Activated CD4-positive, alpha-beta memory T cell treated with anti-CD3 and anti-CD28 coated beads, Interleukin-2, amount 10 ng/mL, durations not matched to agents 7 days and 5 days (primary cell): ENCODE measurements at places on chromosomes 6 and 20. TPM values are rescaled to one million over a fixed set of nuclear protein-coding genes. Genes with fewer than 3 reads are reported as not detected.

Gene ARHGAP18
- 14.8 TPM for total RNA-seq

Gene MPIG6B
- total RNA-seq, result not detected

Gene ACTL10
- total RNA-seq, result 4.5 TPM

Gene PLEKHG1
- 2.9 TPM for total RNA-seq

DNA sequence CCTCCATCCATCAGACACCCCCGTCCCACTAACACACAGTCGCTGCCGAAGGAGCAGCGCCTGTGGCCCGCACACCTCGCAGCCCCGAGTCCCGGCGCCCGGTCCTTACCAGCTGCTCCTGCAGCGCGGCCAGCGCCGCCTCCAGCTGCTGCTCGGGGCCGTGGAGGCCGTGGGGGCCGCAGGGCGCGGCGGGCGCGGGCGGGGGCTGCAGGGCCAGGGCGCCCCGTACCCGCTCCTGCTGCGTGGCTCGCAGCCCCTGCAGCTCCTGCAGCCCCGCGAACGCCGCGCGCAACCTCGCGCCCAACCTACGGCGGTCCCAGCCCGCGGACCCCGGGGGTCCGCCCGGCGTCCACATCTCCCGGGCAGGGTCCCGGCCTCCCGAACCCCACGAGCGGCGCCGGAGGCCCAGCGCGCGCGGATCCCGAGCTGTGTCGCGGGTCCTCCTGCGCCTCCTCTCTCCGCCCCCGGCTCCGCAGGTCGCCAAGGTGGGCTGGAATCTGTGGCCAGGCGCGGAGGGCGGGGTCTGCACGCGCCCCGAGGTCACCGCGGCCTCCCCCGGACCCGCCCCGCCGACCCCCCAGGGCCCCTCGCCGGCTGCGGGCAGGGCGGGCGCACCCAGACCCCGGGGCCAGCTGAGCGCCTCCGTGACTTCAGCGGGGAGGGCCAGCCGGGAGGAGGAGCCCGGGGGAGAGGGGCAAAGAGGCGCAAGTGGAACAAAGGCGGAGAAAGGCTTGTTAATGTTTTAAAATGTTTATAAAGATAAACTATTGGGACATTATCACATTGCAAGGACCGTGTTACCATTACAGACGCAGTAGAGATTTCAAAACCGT lies at the start of gene DACT2:
Gene DACT2 (minus strand): TSS at position 499 of the 833 bp plus-strand sequence. CDS start 144 bp downstream, at position 355.
- no peak within 1 kb of the TSS for H3K27ac ChIP-seq
- H3K36me3 ChIP-seq, result no peaks in the 10 kb centered on the region
- H3K27me3 ChIP-seq, result peaks cover 39% of the 10 kb centered on the region
- no peak within 1 kb of the TSS for H3K4me3 ChIP-seq
- no peak for DNase-seq

- peaks cover 11% of the 10 kb centered on the region for H3K4me1 ChIP-seq
- H3K4me3 ChIP-seq, result no peak overlapping the region
- H3K27ac ChIP-seq, result no peak overlapping the region
- DNase-seq, result no peak
- H3K27me3 ChIP-seq, result peaks cover 18% of the 10 kb centered on the region
These were observed 7.1 kb downstream of the GLP1R start for GRCh38 chr6:39055661-39056060.

DNA sequence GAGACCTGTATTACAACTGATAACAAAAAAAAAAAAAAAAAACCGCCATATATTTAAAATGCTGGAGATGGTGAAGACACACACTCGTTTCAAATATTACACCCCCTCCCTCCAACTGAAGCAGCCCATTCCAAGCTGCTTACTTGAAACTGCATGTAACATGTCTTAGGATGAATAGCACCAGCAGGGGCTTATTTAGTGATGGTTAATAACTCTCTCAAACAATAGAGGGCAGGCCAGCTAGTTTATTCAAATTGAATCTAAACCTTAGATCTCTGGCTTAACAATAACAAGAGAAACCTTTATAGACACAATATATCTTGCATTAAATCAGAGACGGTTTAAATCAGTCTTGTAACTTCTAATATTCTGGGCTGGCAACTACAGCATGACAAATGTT lies 9.3 kb upstream of the JPH2 start:
- H3K4me1 ChIP-seq, result peaks cover 43% of the 10 kb centered on the region
- H3K4me3 ChIP-seq, result no peak overlapping the region
- DNase-seq, result no peak

Gene DEF6
- 215 TPM for total RNA-seq

DNA sequence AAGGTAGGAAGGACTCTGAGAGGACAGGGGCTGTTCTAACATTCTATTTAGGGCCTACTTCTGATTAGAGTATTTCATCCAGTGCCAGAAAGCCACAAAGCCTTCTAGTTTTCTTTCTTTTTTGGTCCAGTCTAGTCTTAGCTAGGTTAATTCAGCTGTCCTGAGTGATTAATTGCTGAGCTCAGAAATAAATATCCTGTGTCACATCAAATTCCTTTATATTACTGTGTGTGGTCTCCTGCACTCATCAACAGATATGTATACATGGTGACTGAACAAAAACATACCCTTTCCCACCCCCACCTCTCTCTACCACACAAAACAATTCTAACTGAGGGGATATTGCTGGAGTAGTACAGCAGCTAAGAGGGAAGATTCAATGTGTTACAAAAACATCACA lies 601.5 kb upstream of the NRSN1 start:
- H3K4me3 ChIP-seq, result no peak overlapping the region
- no peak for DNase-seq
- no peaks in the 10 kb centered on the region for H3K4me1 ChIP-seq
- H3K27me3 ChIP-seq, result no peaks in the 10 kb centered on the region
- H3K27ac ChIP-seq, result no peak overlapping the region

GRCh38 chr20:60209048-60209447 lies 250.8 kb downstream of the CDH26 start:
- H3K4me1 ChIP-seq, result peaks cover 2% of the 10 kb centered on the region
- no peak overlapping the region for H3K27ac ChIP-seq
- no peak overlapping the region for H3K4me3 ChIP-seq
- H3K27me3 ChIP-seq, result no peaks in the 10 kb centered on the region
- no peaks in the 10 kb centered on the region for H3K36me3 ChIP-seq

GRCh38 chr20:45779011-45779915 lies 12.4 kb downstream of the WFDC3 start:
- no peak for DNase-seq
- H3K27ac ChIP-seq, result no peak overlapping the region
- no peaks in the 10 kb centered on the region for H3K36me3 ChIP-seq
- peaks cover 31% of the 10 kb centered on the region for H3K4me1 ChIP-seq

Gene PROKR2
- total RNA-seq, result not detected

Gene MYB
- 30.3 TPM for total RNA-seq

DNA sequence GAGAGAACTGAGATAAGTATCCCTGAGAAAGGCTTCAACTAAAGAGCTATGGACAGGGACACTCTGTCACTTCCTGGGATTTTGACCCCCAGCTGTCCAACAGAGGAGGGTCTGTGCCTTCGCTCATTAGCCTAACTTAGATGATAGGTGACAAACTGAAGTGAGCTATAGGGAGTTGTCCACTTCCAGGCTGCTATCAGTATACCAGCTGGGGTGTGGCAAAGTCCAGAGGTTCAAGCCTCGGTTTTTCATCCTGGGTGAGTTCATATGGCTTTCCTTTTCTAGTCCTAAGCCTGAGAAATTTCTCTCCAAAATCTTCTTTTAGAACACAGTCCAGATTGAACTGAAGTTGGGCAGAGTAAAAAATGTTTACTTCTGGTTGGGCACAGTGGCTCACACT lies 5.9 kb upstream of the PAQR8 start:
- peaks cover 2% of the 10 kb centered on the region for H3K27me3 ChIP-seq
- no peak overlapping the region for H3K27ac ChIP-seq
- no peak overlapping the region for H3K4me3 ChIP-seq
- no peaks in the 10 kb centered on the region for H3K36me3 ChIP-seq
- DNase-seq, result no peak

Gene IL17F
- total RNA-seq, result 13.3 TPM

Gene RUNX2
- total RNA-seq, result 43.4 TPM

Gene DSP
- total RNA-seq, result 0.15 TPM

Gene FAM217A
- not detected for total RNA-seq

GRCh38 chr6:2589171-2589661 lies 161.5 kb downstream of the MYLK4 start:
- H3K4me3 ChIP-seq, result no peak overlapping the region
- no peaks in the 10 kb centered on the region for H3K36me3 ChIP-seq
- peaks cover 46% of the 10 kb centered on the region for H3K27me3 ChIP-seq
- H3K27ac ChIP-seq, result no peak overlapping the region
- H3K4me1 ChIP-seq, result no peaks in the 10 kb centered on the region

- peaks cover 43% of the 10 kb centered on the region for H3K27me3 ChIP-seq
- H3K36me3 ChIP-seq, result peaks cover 10% of the 10 kb centered on the region
- no peak overlapping the region for H3K4me3 ChIP-seq
- no peak for DNase-seq
- H3K27ac ChIP-seq, result no peak overlapping the region
- H3K4me1 ChIP-seq, result peaks cover 65% of the 10 kb centered on the region
These were observed 96.9 kb downstream of the SCML4 start for GRCh38 chr6:107727096-107727757.

- H3K4me1 ChIP-seq, result peaks cover 4% of the 10 kb centered on the region
- H3K27me3 ChIP-seq, result no peaks in the 10 kb centered on the region
- no peak overlapping the region for H3K4me3 ChIP-seq
- no peak for DNase-seq
- H3K36me3 ChIP-seq, result no peaks in the 10 kb centered on the region
These were observed 77.2 kb downstream of the GCNT2 start for GRCh38 chr6:10598084-10598960.

Gene OR2B6
- not detected for total RNA-seq

DNA sequence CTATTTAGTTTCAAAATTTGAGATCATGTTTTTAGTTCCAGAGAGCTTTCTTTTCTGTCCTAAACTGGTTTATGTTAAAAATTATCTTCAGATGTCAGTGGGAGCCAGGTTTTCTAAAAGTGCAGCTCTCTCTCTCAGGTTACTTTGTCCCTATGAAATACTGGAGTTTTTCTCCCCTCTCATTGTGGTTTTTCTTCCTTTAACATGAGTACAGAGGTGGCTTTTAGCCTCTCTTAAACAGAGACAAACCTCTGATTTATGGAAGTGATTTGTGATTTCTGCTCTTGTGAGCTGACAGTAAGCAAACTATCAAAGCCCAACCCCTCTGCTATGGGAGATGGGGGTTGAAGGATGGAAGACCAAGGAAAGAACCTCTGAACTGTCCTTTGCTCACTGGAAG lies 85.7 kb downstream of the LIN28B start:
- no peak for DNase-seq
- H3K27ac ChIP-seq, result no peak overlapping the region
- no peak overlapping the region for H3K4me3 ChIP-seq

DNA sequence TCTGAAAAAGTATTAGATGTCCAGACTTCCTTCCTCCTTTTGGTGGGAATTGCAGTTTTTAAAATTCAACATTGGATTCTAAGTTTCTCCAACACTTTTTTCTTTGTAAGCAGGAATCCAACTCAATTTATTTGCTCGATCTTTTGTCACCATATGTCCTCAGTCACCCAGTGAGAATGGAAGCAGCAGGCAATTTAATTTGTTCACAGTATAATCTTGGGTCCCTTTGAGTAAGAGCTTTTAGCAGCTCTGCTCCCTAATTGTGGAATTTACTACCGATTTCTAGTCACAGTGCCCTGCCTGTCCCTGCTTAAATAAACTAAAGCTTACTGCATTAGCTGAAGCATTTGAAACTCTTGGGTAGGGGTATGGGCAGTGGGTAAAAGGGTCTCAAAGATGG lies 98.6 kb downstream of the BTBD3 start:
- H3K27ac ChIP-seq, result no peak overlapping the region
- no peaks in the 10 kb centered on the region for H3K4me1 ChIP-seq
- no peaks in the 10 kb centered on the region for H3K36me3 ChIP-seq
- DNase-seq, result no peak

Gene ADGRG6
- not detected for total RNA-seq

DNA sequence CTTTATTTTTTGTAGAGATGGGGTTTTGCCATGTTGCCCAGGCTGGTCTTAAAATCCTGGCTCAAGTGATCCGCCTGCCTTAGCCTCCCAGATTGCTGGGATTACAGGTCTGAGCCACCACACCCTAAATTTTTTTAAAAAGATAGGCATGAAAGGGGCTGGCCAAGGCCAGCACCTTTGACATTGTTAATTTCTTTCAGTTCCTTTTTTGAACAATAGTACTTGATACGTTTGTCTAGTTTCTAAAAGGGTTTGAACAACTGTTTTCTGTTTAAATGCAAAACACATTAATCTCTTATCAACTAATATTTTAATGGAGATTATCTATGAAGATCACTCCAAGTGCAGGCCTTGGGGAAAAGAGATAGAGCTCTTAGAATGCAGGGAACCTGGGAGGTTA lies 37.6 kb upstream of the PTPRK start:
- peaks cover 6% of the 10 kb centered on the region for H3K27me3 ChIP-seq
- no peak for DNase-seq
- H3K4me3 ChIP-seq, result no peak overlapping the region
- no peaks in the 10 kb centered on the region for H3K4me1 ChIP-seq
- H3K36me3 ChIP-seq, result no peaks in the 10 kb centered on the region

Gene TRDN
- total RNA-seq, result not detected

Gene STX11
- 25.0 TPM for total RNA-seq

GRCh38 chr6:24897186-24897585 lies 38.6 kb downstream of the RIPOR2 start:
- H3K27me3 ChIP-seq, result no peaks in the 10 kb centered on the region
- no peak for DNase-seq
- no peak overlapping the region for H3K27ac ChIP-seq
- H3K4me1 ChIP-seq, result peaks cover 66% of the 10 kb centered on the region

DNA sequence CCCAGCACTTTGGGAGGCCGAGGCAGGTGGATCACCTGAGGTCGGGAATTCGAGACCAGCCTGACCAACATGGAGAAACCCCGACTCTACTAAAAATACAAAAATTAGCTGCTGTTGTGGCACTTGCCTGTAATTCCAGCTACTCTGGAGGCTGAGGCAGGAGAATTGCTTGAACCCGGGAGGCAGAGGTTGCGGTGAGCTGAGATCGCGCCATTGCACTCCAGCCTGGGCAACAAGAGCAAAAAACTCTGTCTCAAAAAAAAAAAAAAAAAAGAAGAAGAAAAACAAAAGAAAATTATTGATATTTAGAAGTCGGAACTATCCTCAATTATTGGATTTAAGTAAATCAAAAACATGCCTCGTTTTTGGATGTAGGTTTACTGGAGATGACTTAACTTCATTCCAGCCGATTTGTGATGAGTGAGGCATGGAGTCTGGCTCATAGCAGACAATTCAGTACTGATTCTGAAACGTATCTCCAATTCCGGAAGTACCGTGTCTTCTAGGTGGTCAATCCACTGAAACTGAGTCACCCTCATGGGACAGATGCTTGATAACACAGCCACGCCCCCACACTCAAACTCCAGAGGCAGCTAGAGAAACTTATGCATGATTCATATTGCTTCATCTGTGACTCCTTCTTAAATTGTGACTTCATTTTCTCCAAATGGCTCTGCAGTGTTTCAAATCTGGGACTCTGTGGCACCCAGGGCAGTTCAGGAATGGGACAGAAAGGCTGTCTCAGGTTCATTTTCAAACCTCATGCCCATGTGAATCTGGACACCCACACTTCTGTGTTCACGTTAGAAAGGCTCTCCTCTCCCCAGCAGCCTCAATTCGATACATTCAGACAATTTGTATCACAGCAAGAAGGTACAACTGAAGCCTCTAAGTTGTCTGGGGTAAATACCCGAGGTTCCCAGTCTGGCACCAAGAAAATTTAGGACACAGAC lies 110.4 kb upstream of the ARMC2 start:
- H3K4me1 ChIP-seq, result peaks cover 8% of the 10 kb centered on the region
- no peak overlapping the region for H3K4me3 ChIP-seq
- H3K27ac ChIP-seq, result no peak overlapping the region
- no peaks in the 10 kb centered on the region for H3K27me3 ChIP-seq

Gene GJA1
- total RNA-seq, result not detected

Gene OOEP
- total RNA-seq, result 0.68 TPM
